ENCODE measurements at places on chromosomes 6 and 20.

GRCh38 chr6:32700391-32701040 is 34.1 kb upstream of the HLA-DQB1 start:
- peak; percentile 31 for DNase-seq

DNA sequence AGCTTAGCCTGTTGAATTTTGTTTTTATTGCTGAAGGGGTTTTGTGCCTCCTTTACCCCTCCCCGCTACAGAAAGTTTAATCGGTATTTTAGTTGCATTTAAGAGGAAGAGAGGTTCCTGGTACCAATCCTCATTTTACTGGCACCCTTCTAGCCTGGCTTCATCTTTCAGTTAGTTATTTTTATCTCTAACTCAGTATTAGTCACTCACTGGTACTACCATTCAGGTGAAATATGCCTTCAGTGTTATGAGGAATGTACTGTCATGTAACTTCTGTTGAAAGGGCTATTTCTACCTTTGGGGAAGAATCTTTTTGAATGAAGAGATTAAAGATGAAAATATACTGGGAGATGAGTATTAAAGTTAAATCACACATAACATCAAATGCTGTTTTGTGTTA is 211.8 kb downstream of the CDKAL1 start:
- DNase-seq = no peak

DNA sequence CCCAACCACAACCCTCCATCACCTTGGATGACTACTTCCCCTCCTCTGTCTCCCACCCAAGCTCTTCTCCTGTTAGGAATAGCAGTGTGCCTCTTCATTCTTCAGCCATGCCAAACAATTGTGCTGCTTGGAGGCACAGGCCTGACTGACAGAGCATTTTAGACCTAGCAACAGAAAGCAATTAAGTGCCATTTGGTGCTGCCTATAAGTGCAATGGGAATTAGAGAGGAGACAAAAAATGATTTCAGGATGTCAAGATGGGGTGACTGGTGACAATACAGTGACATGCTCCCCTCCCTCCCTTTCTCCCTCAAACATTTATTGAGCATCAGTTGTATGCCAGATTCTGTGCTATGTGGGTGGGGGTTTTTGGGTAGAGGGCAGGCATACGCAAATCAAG is 322.6 kb upstream of the MOCS1 start:
- DNase-seq = no peak

DNA sequence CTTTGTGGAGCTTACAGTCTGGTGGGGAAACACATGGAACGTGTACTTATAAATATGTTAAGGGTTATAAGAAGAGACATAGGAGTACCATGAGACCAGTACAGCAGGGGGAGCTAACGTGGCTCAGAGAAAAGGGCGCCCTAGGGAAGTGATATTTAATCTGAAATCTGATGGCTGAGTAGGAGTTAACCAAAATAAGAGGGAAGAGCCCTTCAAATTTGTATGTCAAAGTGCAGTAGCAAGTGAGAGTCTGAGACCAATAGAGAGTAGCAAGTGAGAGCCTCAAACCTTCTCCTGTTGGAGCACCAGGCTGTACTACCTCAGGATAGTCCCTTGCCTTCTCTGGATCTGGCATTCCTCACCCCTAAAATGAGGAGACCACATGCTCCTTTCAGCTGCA is 6.1 kb upstream of the PKIG start:
- no peak for DNase-seq

- peak; percentile 83 for DNase-seq
These were observed 85.5 kb downstream of the TRIM27 start for GRCh38 chr6:28838289-28838633.

DNA sequence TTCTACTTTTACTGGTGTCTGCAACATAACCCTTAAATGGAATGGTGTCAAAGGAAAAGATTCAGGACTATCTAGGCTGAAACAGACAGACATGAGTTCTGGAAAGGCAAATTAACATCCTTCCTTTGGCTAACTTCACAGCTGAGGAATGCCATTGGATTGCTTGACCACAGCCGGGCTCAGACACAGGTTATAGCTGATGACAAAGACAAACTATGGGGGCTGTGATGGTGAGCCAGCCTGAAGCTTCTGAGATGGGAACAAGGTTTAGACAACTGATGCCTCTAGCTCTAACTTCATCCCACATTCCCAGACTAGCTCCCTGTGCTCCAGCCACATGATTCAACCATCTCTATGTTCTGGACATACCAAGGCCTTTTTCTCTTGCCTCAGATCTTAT is 15.3 kb downstream of the POLR1C start:
- DNase-seq = no peak

DNA sequence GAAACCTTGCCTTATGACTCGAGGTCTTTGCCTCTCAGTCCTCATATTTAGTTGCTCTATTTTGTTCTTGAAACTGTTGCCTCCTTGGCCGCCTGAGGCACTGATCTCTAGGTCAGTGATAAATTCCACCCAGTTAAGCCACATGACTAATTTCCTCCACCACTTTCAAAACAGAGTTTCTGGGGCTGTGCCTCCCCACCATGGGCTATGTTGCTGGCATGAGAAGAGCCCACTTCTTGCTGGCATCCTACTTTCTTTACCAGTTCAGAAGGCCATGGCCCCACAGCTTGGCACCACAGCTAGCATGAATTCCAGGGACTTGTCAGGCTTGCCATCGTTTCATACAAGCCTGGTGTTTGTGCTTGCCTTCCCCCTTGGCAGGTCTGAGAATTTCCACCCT is 361.4 kb upstream of the JAG1 start:
- DNase-seq = no peak

GRCh38 chr20:43938932-43939761 is 24.5 kb downstream of the TOX2 start:
- peak; percentile 31 for DNase-seq

DNA sequence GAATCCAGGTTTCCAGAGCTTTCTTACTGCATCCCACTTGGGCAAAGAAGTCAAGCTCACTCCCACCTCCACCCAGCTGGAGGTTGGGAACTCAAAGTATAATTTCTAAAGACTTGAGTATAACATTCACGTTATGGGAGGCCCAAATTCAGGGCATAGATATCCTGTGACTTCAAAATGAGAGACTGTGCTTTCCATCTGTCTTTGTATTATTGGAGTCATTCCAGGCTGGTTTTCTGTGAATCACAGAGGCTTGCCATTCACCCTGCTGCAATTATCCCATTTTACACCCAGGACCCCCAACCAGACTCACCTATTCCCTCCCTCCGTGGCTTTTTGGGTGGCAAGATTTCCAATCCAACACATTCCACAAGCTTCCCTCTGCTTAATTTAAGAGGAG is 19.3 kb upstream of the SRC start:
- DNase-seq = no peak

- DNase-seq = no peak
These were observed 104.0 kb downstream of the RTN4IP1 start for GRCh38 chr6:106525107-106525881.

DNA sequence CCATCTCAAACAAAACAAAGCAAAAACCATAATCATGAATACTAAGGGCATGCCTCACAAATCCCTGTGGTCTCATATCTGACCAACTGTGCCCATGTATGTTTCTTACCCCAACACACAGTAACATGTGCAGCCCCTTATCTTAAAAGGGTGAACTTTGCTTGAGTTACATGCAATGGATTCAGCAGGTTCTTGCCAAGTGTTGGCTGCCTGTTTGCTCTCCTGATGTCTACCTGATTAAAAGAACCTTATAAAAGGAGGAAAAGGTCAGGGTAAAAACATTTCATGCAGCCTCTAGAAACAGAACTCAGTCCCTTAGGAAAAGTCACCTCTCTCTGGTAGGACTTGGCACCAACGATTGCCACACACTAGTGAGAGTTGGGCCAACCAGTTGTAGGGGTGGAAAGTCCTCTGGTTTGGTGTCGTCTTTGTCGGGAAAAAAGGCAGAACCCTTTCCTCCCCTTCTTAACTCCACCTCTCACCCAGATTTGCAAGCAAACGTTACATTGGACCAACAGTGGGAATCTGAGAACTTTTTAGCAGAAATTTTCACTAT is 14.0 kb upstream of the LRRN4 start:
- DNase-seq = no peak

GRCh38 chr6:82363428-82364086 is at the start of gene TPBG:
TSS of gene TPBG (plus strand) at chr6:82363817. CDS start at chr6:82364962, 1,145 bp downstream.
- DNase-seq = peak; percentile 41

GRCh38 chr20:23082846-23083552 is 3.1 kb downstream of the CD93 start:
- DNase-seq = peak; percentile 47

GRCh38 chr6:131042664-131043063 is 20.4 kb downstream of the EPB41L2 start:
- no peak for DNase-seq

DNA sequence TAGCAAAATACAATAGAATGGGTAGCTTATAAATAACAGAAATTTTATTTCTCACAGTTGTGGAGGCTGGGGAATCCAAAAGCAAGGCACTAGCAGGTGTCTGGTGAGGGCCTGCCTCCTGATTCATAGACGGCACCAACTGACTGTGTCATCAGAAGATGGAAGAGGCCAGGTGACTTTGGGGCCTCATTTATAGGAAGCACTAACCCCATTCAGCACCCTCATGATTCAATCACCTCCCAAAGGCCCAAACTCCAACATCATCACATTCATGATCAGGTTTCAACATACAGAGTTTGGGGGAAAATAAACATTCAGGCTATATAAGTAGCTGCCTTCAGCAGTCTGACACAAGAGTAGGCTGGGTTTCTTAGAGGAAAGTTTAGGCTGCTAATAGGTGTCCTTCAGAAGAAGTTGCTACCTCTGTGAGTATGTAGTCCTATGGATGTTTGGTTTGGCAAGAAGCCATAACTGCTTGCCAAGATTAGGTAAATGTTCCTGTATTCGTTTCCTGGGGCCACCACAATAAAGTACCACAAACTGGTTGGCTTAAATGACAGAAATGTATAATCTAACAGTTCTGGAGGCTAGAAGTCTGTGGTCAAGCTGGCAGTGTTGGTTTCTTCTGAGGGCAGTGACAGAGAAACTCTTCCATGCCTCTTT is 48.8 kb downstream of the NT5E start:
- DNase-seq = peak; percentile 36
